ENCODE measurements at places on chromosomes 1 and 21. TPM values are rescaled to one million over a fixed set of nuclear protein-coding genes. Genes with fewer than 3 reads are reported as not detected.

GAS5 gene
- total RNA-seq: 1,374 TPM

MINDY1 gene
- total RNA-seq: 15.1 TPM

KRTAP21-2 gene
- not detected for total RNA-seq

TIMM17A gene
- total RNA-seq: 54.4 TPM

C1orf167 gene
- not detected for total RNA-seq

CNTN2 gene
- total RNA-seq: not detected

KRTAP7-1 gene
- not detected for total RNA-seq

ORC1 gene
- 46.9 TPM for total RNA-seq

SYT2 gene
- total RNA-seq: not detected

MAD2L2 gene
- total RNA-seq: 86.7 TPM

ERICH3 gene
- not detected for total RNA-seq

KCNK1 gene
- total RNA-seq: 0.21 TPM

NLRP3 gene
- not detected for total RNA-seq

MMEL1 gene
- 1.2 TPM for total RNA-seq

FAM76A gene
- 8.4 TPM for total RNA-seq

SLC45A3 gene
- 0.26 TPM for total RNA-seq

AIRE gene
- not detected for total RNA-seq

KLHL17 gene
- 20.2 TPM for total RNA-seq

FNDC5 gene
- total RNA-seq: not detected

FMO3 gene
- total RNA-seq: not detected

TBX19 gene
- 1.5 TPM for total RNA-seq

OR2T11 gene
- not detected for total RNA-seq

PCBP3 gene
- total RNA-seq: 10.2 TPM

S100A8 gene
- total RNA-seq: not detected

ARMH1 gene
- 143 TPM for total RNA-seq

STK40 gene
- total RNA-seq: 40.6 TPM

COL9A2 gene
- total RNA-seq: 6.2 TPM

GUCA2B gene
- not detected for total RNA-seq

CASQ2 gene
- total RNA-seq: not detected

SPRR1A gene
- total RNA-seq: not detected

WNT4 gene
- not detected for total RNA-seq

BSND gene
- total RNA-seq: not detected

B3GALT2 gene
- not detected for total RNA-seq

C1orf116 gene
- not detected for total RNA-seq

ADGRL4 gene
- not detected for total RNA-seq

TNFRSF9 gene
- 11.6 TPM for total RNA-seq

COL11A1 gene
- not detected for total RNA-seq

NPPA gene
- not detected for total RNA-seq

GBP6 gene
- 0.07 TPM for total RNA-seq

TGFB2 gene
- 0.14 TPM for total RNA-seq

CDC20 gene
- total RNA-seq: 194 TPM

UTS2 gene
- not detected for total RNA-seq

SLC44A3 gene
- total RNA-seq: not detected

CDKN2C gene
- total RNA-seq: 14.4 TPM

GTF2B gene
- 35.2 TPM for total RNA-seq

PIGV gene
- 10.6 TPM for total RNA-seq

APOBEC4 gene
- not detected for total RNA-seq

CAMSAP2 gene
- total RNA-seq: 6.5 TPM

HPDL gene
- total RNA-seq: 10.7 TPM

KCNC4 gene
- 9.7 TPM for total RNA-seq

TMEM81 gene
- 3.7 TPM for total RNA-seq

MROH9 gene
- total RNA-seq: not detected

RNU1-3 gene
- 1,341 TPM for total RNA-seq

OR2L3 gene
- total RNA-seq: not detected

PRDM16 gene
- 0.20 TPM for total RNA-seq

CFAP45 gene
- 2.1 TPM for total RNA-seq

SYT11 gene
- 7.0 TPM for total RNA-seq

All from activated naive CD4-positive, alpha-beta T cell treated with anti-CD3 and anti-CD28 coated beads for 36 hours (primary cell).